ENCODE measurements at places on chromosomes 3 and 15.

GRCh38 chr3:192864941-192865340 lies 52.7 kb downstream of the MB21D2 start:
- no peak for DNase-seq

DNA sequence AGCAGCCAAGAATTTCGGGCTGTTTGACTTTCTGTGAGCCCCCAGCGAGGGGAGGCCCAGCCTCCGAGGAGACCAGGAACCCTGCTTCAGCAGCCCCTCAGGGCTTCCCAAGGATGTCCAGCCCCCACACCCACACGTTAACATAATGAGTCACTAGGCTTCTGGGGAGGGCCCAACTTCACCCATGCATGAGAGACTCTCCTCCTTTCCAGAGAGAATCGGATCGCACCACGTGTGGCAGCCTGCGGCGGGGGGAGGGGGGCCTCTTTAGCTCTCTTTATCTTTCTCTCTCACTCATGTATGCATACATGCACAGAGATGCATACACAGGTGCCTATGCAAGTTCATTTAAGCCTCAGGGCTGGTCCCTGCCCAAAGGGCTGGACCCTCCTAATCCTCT lies 3.1 kb upstream of the AP2M1 start:
- DNase-seq: no peak

GRCh38 chr15:71199384-71200351 lies 84.4 kb downstream of the THSD4 start:
- no peak for DNase-seq

DNA sequence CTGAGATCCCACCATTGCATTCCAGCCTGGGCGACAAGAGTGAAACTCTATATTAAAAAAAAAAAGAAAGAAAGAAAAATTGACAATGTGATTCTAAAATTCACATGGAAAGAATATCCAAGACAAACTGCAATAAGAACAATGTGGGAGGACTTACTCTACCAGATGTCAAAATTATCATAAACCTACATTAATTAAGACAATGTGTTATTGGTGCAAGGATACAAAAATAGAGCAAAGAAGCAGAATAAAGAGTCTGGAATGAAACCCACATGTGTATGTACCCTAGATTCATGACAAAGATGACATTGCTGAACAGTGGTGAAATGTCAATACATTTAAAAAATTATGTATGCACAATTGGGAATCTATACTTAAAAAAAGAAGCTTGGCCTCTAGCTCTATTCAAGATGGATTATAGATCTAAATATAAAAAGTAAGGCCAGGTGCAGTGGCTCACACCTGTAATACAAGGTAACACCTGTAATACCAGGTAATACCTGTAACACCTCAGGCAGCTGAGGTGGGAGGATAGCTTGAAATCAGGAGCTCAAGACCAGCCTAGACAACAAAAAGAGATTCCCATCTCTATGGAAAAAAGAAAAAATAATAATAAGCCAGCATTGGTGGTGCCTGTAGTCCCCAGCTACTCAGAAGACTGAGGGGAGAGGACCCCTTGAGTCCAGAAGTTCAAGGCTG lies 45.7 kb downstream of the ZBTB11 start:
- no peak for DNase-seq

GRCh38 chr15:69583626-69584025 lies 131.0 kb downstream of the RPLP1 start:
- DNase-seq: no peak

DNA sequence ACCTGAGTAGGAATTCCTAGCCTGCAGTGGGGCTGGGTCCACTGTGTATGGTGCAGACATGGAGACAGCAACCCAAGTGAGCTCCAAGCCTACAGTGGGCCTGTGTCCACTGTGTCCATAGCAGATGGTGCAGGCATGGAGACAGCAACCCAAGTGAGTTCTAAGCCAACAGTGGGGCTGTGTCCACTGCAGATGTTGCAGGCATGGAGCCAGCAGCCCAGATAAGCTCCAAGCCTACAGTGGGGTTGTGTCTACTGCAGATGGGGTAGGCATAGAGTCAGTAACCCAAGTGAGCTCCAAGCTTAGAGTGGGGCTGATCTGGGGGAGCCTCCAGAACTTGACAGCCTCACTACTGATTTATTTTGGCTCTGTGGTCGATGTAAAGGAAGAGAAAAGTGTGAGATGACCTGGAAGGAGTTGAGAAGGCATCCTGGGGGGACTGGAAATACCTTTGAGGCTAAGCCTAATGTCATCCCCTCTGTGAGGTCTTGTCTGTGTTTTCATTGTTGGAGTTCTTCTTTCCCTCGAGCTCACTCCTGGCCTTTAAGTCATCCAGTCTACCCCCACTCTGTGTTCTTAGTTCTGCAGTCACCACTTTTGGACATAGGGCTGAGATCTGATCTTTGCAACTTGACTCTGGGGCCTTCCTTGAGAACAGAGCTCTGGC lies 22.4 kb upstream of the IL16 start:
- no peak for DNase-seq

- DNase-seq: no peak
Measured at GRCh38 chr3:43755516-43756200, 64.9 kb downstream of the ABHD5 start.

- no peak for DNase-seq
Measured at GRCh38 chr3:128006061-128007032, 45.9 kb upstream of the SEC61A1 start.

GRCh38 chr3:155024006-155024638 lies 56.0 kb upstream of the MME start:
- no peak for DNase-seq

DNA sequence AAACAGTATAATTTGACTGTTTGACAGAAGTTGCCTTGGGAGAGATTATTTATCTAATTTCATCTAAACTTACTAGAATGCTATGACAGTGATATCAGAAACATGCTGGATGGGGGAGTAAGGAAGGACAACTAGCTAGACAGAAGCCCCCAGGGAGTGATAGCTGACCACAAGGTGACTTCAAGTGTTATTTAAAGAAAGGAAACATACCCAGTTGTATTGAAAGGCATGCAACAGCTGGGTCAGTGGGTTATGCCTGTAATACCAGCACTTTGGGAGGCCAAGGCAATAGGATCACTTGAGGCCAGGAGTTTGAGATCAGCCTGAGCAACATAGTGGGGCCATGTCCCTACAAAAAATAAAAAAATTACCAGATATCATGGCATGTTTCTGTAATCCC lies 69.6 kb downstream of the SLC49A4 start:
- no peak for DNase-seq

- no peak for DNase-seq
Measured at GRCh38 chr3:10941972-10942371, 50.6 kb upstream of the SLC6A1 start.

- DNase-seq: no peak
Measured at GRCh38 chr3:46852839-46853355, 10.3 kb downstream of the MYL3 start.

DNA sequence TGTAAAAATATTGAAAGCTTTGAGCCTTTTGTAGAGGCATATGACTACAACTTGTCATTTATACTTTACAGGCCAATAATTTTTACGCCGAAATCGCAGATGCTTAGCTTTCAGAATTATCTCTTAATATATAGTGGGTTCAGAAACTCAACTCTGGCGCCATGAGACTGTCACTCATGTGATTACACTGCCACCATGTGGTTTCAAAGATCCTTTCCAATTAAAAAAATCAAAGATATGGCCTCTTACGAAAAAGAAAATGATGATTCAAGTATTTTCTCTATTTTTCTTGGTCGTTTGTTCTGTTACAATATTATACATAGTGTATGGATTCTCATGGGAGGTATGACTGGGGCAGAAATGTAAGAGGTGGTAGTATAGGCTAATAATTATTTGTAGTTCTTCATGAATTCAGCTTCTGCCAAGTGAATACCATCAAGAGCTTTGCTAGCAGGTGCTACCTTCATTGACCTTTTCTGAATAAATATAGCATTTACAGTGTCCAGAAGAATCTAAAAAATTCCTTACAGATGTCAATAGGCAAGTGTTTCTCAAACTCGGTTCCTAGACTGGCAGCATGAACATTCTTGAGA lies 751.7 kb upstream of the GOLIM4 start:
- DNase-seq: no peak

GRCh38 chr15:80615783-80616391 lies 79.2 kb upstream of the ABHD17C start:
- DNase-seq: no peak

GRCh38 chr3:24037971-24038370 lies 92.9 kb downstream of the NR1D2 start:
- DNase-seq: no peak

- DNase-seq: no peak
Measured at GRCh38 chr3:48558493-48559134, 2.0 kb upstream of the PFKFB4 start.

GRCh38 chr15:52308446-52309153 lies 13.0 kb upstream of the MYO5C start:
- DNase-seq: no peak

GRCh38 chr3:186871403-186871924 lies 29.0 kb downstream of the ADIPOQ start:
- no peak for DNase-seq

DNA sequence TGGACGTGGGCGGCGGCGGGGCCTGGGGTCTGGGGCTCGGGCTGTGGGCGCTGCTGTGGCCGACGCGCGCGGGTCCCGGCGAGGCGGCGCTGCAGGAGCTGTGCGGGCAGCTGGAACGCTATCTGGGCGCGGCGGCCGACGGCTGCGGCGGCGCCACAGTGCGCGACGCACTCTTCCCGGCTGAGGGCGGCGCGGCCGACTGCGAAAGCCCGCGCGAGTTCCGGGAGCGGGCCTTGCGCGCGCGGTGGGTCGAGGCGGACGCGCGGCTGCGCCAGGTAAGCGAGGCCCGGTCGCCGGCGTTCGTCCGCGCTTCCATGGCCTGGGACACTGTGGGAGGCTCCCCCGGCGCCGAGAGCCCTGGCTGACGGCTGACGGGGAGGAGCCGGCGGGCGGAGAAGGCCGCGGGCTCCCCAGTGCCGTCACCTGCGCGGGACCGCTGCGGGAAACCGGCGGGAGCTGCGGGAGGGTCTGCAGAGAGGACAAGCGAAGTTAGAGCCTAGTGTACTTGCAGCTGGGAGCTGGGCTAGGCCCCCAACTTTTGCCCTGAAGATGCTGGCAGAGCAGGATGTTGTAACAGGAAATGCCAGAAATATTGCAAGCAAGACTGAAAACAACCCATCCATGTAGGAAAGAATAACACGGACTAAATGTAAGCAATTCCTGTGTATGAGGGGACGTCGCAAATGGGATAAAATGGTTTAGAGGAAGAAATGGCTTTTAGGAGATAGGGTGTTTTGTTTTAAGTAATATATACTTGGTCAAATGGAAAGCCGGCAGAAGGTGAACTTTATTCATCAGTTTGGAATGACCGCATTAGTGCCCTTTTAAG lies 847 bp downstream of the WHAMM start:
- DNase-seq: no peak

DNA sequence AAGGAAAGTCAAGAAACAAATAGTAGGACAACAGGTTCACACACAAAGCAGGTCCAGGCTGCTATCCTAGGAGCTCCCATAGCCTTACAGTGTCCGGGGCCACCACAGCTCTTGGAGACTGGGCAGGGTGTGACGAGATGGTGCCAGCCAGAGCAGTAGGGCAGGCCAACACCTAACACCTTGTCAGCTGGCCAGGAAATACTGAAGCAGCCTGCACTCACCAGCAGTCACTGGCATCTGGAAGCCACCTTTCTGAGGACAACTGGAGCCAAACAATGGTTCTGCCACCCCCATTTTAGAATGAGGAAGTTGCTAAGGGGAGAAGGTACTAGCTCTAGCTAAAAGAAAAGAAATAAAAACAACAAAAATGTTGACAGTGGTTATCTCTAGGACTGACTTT lies 47.2 kb downstream of the CCDC12 start:
- DNase-seq: no peak

- no peak for DNase-seq
Measured at GRCh38 chr15:93348711-93349545, 259.9 kb upstream of the RGMA start.

DNA sequence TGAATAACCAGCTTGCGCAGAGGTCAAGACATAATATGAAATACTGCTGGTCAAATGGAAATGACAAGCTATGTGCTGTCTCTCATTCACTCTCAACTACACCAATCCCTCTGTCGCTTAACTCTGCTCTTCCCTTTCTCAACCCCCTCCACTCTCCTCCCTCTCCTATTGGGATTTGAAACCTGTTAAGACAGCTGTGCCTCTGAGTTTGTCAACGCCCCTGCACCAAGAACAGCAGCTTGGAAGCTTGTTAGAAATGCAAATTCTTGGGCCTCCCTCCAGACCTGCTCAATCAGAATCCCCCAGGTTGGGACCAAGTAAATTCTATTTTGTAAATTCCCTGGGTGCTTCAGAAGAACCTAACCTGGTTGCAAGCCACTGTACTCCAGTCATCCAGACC lies 149.7 kb upstream of the ATP2B2 start:
- no peak for DNase-seq

- DNase-seq: no peak
Measured at GRCh38 chr3:121819236-121819635, 15.6 kb downstream of the IQCB1 start.

DNA sequence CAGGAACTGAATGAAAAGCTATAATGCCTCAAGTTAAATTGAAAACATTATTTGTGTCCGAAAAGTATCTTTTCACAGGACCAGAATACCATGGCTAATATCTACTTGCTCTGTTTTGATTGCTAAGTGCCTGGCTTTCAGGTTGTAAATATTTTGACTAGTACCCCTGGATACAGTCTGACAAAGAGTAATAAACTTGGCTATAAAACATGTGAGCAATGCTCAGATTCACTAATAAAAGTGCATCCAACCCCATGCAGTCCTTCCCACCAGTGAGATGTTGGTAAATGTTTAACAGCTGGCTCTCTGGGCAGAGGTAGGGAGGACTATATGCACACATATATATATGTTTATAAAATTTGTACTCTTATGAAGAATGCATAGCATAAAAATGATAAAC lies 281.8 kb upstream of the TGFBR2 start:
- DNase-seq: no peak

DNA sequence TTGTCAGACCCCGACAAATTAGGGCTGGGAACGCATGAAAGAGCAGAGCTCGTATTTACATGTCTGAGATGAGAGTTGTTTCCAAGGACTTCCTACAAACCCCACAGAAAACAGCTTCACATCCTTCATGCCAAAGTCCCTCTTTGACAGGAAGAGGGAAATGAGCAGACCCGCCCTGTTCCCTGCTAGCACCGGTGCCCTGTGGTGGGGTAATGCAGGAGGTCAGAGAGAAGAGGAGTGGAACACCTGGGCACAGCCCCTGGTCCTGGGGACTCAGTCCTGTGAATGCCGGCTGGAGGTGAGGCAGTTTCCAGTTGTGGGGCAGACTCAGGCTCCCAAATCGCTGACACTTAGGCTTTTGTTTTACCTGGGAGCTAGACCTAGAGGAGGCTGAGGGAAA lies 4.0 kb downstream of the PLA2G4D start:
- no peak for DNase-seq

DNA sequence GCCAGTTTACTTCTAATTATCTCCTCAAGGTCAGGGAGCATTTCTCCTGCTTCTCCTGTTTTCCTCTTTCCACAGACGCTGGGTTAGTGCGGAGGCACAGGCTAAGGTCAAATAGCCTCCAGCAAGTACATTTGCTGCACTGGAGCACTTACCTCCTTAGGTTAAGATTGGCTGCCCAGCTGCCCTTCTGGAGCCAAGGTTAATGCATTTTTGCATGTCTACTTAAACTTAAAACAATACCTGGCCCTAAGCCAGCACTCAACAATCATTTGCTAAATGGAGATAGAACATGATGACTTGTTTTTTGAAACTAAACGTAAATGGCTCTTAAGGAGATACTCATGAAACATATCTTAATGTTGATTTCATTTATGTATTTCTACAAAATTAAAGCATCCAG lies 83.5 kb downstream of the SSR3 start:
- no peak for DNase-seq

All from activated naive CD8-positive, alpha-beta T cell treated with anti-CD3 and anti-CD28 coated beads, Interleukin-2, amount 50 U/mL, for 16 hours (primary cell).